ENCODE measurements at places on chromosomes 6 and 20.

DNA sequence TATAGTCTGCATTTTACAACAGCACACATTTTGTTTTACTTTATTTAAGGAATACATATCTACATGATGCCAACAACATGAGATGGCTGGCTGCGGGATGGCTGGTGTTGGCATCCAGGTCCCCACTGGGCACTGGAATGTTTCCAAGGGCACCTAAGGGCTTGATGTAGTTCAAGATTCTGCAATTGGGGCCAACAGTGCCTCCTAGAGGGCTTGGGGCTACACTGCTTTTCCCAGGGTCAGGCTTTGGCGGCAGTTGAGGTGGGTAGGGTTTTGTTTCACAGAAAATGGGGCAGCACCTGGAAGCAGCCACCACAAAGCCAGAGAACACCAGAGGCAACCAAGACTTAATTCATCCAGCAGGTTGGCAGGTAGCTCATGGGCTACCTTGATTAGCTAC lies 202.2 kb upstream of the PRND start:
- no peak for DNase-seq

DNA sequence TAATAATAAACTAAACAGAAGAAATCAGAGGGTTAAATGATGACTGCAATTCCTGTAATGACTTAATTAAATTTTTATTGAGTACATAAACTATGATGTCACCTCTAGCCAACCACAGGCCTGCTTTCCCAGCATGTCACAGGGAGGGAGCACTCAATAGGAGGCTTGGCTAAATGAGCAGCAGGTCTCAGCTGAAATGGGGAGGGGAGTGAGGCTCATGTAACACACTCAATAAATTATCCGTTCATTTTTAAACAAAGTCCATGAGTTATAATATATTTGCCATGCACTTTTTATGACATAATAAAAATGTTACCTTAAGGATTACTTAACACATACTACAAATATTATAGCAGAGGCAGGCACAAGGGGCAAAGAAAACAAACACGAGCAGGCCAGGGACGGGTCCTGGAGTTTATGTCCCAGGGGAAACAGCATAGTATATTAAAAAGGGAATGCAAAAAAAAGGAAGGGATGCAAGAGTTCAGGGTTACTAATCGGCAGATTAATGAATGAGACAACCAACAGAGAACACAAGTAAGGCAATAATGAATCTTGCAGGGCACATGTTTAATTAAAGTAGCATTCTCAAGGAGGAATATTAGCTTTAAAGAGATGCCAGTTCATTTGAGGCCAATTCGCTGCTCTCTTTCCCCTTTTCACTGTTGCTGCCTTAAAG lies 27.1 kb upstream of the FAM83C start:
- no peak for DNase-seq

DNA sequence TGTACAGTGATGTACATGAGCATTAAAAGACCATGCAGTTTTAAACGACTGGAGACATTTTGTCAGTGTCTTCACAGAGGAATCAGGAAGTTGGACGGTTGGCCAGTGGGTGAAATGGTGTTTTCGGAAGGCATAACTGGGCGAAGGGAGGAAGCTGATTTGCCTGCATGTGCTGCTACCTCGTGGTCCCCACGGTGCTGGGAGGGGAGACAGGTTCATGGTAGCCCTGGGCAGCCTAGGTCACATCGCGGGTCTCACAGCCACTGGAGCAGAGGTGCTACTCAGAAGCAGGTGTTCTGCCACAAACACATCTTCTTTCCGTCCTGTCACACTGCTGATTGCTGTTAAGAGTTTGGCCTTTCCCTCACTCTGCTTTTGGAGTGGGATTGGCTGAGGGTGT lies 35.2 kb downstream of the HIVEP1 start:
- no peak for DNase-seq

- DNase-seq, result no peak
These were observed 6.8 kb downstream of the MKKS start for GRCh38 chr20:10427060-10427692.

GRCh38 chr6:136761227-136761922 lies 30.9 kb downstream of the MAP3K5 start:
- no peak for DNase-seq

DNA sequence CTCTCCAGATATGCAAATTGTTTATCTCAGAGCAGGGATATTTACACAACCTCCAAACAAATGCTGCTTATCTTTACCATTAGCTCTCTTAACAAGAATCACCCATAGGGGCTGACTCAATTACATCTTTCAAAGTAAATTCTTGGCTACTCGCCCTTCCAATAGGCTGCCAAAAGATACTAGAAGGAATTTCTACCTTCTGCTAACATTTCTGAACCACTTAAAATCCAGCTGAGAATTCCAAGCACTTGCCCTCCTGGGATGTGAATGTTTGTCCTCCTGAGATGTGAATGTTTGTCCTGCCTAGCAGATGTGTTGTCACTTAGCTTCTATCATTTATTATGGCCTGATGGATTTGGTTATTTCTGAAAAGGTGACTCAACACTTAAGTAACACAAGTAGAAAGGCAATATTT lies 388.0 kb downstream of the GJA1 start:
- no peak for DNase-seq

GRCh38 chr20:49245921-49246740 lies 26.9 kb downstream of the DDX27 start:
- DNase-seq, result no peak

- DNase-seq, result no peak
These were observed 430.3 kb upstream of the SULF2 start for GRCh38 chr20:48215536-48215935.

DNA sequence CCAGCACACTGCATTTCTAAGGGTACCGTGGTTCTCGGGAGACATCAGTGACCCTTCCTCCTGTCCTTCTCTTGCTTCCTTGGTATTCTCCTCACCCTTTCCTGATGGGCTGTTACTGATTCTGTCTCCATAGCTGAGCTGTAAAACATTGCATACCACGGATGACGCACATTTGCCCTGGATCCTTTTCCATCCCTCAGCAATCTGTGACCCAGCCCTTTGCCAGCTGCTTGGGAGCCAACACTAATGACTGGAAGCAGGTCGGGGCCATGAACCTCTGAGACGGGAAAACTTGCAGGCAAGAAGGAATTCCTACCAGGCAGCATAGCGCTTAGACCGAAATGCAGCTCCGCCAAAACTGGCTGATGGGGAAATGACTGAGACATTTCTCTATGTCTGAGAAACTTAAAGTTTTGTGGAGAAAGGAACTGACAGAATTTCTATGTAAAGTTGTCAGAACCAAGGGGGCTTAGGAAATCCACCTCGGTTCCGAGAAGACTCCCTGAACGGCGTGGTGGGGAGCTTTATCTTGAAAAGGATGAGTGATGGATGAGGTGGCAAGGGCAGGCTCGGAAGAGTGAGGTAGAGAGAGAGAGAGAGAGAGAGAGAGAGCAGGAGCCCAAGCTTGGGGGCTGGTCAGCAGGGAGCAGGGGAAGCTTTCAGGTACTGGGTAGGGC lies 19.2 kb downstream of the TUBB2B start:
- DNase-seq, result no peak

DNA sequence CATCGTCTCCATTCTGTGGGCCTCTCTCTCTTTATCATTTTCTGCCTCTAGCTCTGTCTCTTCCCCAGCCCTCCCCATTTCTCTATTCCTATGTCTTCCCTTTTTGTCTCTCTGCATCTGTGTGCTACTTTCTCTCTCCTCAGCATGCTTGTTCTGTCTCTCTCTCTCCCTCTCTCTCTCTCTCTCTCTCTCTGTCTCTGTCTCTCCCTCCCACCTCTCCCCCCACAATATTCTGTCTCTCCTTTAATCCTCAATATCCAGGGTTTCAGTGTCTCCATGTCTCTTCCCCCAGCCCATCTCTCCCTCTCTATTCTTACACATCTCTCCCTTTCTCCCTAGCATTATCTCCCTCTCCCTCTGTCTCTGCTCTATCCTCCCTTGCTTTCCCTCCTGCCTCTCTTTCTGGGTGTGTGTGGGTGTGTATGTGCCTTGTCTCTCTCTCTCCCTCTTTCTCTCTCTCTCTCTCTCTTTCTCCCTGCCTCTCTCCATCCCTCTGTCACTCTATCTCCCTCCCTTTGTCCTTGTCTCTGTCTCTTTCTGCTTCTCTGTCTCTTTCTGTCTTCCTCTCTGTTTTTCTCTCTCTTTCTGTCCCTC lies 76.9 kb upstream of the SIRPA start:
- no peak for DNase-seq

GRCh38 chr6:169236988-169237387 lies 16.7 kb downstream of the THBS2 start:
- no peak for DNase-seq

DNA sequence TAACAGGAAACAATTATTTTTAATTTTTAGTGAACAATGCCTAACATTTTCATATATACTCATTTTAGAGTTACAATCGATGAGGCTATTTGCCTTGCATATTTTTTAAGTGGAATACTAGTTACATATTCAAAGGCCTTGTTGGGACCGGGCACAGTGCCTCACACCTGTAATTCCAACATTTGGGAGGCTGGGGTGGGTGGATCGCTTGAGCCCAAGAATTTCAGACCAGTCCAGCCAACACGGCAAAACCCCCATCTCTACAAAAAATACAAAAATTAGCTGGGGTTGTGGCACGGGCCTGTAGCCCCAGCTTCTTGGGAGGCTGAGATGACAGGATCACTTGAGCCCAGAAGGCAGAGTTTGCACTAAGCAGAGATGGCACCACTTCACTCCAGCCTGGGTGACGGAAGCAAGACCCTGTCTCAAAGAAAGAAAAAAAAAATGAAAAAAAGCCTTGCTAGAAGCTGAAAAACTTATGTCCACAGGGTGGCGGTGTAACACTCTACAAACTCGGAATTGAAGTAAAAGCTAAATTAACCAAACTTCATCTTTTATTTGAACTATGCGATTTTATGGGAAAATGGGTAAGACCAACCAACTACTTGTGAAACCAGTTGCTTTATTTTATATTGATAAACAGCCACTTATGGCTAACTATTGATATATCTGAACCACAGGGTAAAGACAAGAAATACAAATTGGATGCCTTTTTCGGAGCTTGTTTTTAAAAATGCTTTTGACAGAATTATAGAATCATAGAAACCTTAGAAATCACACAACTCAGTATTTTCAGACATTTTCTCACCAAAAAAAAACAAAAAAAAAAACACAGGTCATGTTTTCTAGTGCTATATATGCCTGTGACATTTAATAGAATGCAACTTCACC lies 24.1 kb upstream of the ROS1 start:
- peak; percentile 19 for DNase-seq

GRCh38 chr6:17391976-17392375 lies 1.4 kb upstream of the CAP2 start:
- DNase-seq, result no peak

GRCh38 chr6:110039981-110040383 lies 61.9 kb downstream of the GPR6 start:
- DNase-seq, result peak; percentile 43

- DNase-seq, result no peak
These were observed 70.0 kb downstream of the CNKSR3 start for GRCh38 chr6:154440422-154441043.

DNA sequence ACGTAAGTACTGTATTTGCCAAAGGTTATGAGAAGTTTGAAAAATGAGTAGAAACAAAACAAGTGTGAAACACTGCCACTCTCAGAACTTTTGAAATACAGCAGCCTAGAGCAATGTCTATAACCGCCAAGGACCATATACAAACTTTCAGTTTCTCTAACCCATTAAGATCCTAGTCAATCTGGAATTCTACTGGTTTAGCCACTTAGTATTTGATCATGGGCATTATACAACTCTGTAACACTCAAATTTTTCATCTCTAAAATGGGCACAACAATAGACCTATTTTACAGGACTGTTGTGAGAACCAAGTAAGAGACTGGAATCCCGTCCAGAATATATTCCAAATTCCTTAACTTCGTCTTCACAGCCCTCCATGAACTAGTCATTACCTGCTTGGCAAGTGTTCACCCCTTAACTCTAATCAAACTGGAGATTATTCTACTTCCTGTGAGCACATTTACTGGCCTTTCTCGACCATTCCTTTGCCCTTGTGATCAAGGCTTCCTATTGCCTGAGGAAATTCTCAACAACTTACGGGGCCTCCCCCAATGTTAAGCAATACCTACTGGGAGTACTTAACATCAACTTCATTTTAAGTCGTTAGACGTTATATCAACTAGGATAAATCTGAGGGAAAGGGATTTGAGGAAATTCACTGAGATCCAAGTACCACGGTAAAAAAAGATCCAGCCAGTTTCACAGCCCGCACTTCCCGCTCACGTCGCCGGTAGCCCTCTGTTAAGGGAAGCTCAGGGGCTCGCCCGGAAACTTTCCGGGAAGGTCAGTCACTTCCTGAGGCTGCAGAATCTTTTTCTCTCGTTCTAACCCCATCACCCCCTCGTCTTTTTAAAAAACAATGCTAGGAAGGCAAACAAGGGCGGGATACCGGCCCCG lies 1.1 kb downstream of the EIF2S2 start:
- no peak for DNase-seq

- DNase-seq, result no peak
These were observed 6.0 kb upstream of the VEGFA start for GRCh38 chr6:43763812-43764522.

- no peak for DNase-seq
These were observed 2.1 kb downstream of the EPM2A start for GRCh38 chr6:145733207-145733606.

GRCh38 chr6:82924799-82925535 lies 140.7 kb downstream of the UBE3D start:
- no peak for DNase-seq

DNA sequence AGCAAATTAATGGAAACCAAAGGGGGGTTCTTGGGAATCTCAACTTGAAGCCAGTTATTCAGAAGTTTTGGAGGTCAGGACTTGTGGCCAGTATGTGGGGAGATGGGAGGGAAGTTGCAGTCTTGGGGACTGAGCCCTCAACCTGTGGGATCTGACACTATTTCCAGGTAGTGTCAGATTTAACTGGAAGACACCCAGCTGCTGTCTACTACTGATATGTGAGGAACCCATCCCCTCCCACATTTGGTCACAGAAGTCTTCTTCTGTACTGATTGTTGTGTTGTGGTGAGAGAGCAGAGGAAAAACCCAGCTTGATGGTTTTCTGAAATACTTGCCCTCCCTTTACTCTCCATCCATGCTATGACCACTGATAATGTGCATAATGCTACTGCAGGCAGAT lies 134.0 kb downstream of the QRSL1 start:
- no peak for DNase-seq

GRCh38 chr6:52634211-52634610 lies 36.7 kb upstream of the TMEM14A start:
- DNase-seq, result no peak

GRCh38 chr6:4474810-4475209 lies 301.4 kb upstream of the CDYL start:
- DNase-seq, result no peak

GRCh38 chr20:37389241-37389747 lies 43.4 kb downstream of the SRC start:
- no peak for DNase-seq

GRCh38 chr6:106866875-106867658 lies 107.5 kb downstream of the CD24 start:
- DNase-seq, result no peak

DNA sequence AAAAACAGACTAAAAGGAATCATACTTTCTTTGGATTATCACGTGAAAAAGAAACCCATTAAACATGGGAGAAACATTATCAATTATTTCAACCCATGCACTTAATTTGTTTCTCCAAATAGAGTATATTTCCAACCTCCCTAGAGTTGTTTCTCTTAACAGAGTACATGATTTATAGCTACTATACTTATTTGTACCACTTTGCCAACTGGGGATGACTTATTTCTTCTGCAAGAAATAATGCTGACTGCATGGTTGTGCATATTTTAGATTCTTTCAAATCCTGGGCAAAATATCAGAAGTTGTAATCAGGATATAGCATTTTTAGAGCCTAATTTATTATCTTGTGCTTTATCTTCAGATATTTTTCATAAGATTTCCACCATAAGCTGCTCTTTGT lies 629.1 kb upstream of the EYS start:
- DNase-seq, result no peak

- no peak for DNase-seq
These were observed 195.4 kb downstream of the ANKRD60 start for GRCh38 chr20:58033026-58033536.
